Lung (tissue), 17 donors: ENCODE measurements at places on chromosomes 4 and X. TPM values are rescaled to one million over a fixed set of nuclear protein-coding genes. Genes with fewer than 3 reads are reported as not detected.

GRCh38 chr4:152848508-152848907 is 68.8 kb downstream of the ARFIP1 start:
- no peak overlapping the region for H3K27ac ChIP-seq
- H3K36me3 ChIP-seq: no peaks in the 10 kb centered on the region
- no peak for DNase-seq
- no peak overlapping the region for H3K4me3 ChIP-seq
- H3K4me1 ChIP-seq: no peaks in the 10 kb centered on the region

COX18 gene
- polyA plus RNA-seq: 10.3 TPM

GRCh38 chrX:153622661-153623309 is 23.8 kb upstream of the CCNQ start:
- H3K4me1 ChIP-seq: no peaks in the 10 kb centered on the region
- peak; percentile 14 for DNase-seq
- no peak overlapping the region for H3K27ac ChIP-seq

DNA sequence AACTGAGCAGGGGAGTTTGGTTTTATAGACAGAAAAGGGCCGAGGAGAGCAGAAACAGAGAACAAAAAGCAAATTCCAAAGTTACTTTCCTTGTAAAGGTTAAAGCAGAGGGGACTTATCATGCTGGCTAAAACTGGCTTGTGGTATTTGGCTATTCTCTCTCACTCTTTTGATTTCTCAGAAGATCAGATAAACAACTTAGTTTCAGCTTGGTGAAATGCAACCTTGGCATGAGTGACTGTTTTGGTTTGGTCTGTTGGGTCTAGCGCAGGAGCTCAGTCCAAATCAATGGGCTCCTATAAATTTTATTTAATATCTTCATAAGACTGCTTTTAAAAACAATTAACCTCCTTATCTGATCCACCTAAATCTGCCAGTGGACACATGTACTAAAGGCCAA is 47.3 kb upstream of the KIAA1210 start:
- DNase-seq: no peak
- H3K36me3 ChIP-seq: no peaks in the 10 kb centered on the region
- no peak overlapping the region for H3K4me3 ChIP-seq
- H3K27ac ChIP-seq: no peak overlapping the region
- H3K27me3 ChIP-seq: peaks cover 2% of the 10 kb centered on the region

- peaks cover 54% of the 10 kb centered on the region for H3K4me1 ChIP-seq
- peaks cover 2% of the 10 kb centered on the region for H3K36me3 ChIP-seq
- H3K27ac ChIP-seq: peak overlapping the region; percentile 74
- H3K4me3 ChIP-seq: no peak overlapping the region
- no peaks in the 10 kb centered on the region for H3K27me3 ChIP-seq
These were observed 3.3 kb downstream of the SH3BP2 start for GRCh38 chr4:2795893-2796848.

CT83 gene
- polyA plus RNA-seq: not detected

P2RY8 gene
- 6.0 TPM for polyA plus RNA-seq

- no peaks in the 10 kb centered on the region for H3K27me3 ChIP-seq
- H3K4me3 ChIP-seq: no peak overlapping the region
- H3K27ac ChIP-seq: no peak overlapping the region
- H3K4me1 ChIP-seq: no peaks in the 10 kb centered on the region
These were observed 12.6 kb upstream of the JADE1 start for GRCh38 chr4:128796934-128797333.

- H3K27me3 ChIP-seq: peaks cover 3% of the 10 kb centered on the region
- DNase-seq: no peak
- no peaks in the 10 kb centered on the region for H3K36me3 ChIP-seq
- no peak overlapping the region for H3K4me3 ChIP-seq
- H3K27ac ChIP-seq: no peak overlapping the region
- H3K4me1 ChIP-seq: peaks cover 9% of the 10 kb centered on the region
These were observed 54.2 kb upstream of the GRPEL1 start for GRCh38 chr4:7121866-7122653.

CUL4B gene
- 16.4 TPM for polyA plus RNA-seq

DNA sequence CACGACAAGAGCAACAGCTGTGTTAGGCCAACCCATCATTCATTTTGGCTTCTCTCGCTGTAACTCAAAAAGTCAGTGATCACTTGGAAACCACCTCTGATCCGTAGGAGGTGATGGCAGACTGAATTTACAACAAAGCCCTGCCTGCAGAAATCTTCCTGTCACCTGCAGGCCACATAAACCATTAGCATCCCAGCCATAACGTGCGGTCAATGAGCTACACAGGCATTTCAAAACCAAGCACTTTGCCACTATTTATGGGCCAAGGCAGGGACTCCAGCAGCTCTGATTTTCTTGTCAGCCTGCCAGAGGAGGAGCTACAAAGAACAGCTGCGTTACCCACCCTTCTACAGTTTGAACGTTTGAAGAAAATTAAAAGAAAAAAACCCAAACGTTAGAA is 228.1 kb upstream of the PPARGC1A start:
- no peaks in the 10 kb centered on the region for H3K27me3 ChIP-seq
- H3K36me3 ChIP-seq: no peaks in the 10 kb centered on the region
- no peak overlapping the region for H3K27ac ChIP-seq
- H3K4me1 ChIP-seq: peaks cover 2% of the 10 kb centered on the region
- DNase-seq: peak; percentile 40

GRCh38 chr4:80172203-80172602 is 25.1 kb upstream of the PRDM8 start:
- H3K4me3 ChIP-seq: no peak overlapping the region
- no peak overlapping the region for H3K27ac ChIP-seq
- H3K27me3 ChIP-seq: peaks cover 2% of the 10 kb centered on the region
- no peak for DNase-seq

- H3K4me1 ChIP-seq: peaks cover 19% of the 10 kb centered on the region
- no peak overlapping the region for H3K27ac ChIP-seq
- no peak overlapping the region for H3K4me3 ChIP-seq
- H3K36me3 ChIP-seq: no peaks in the 10 kb centered on the region
- DNase-seq: peak; percentile 35
These were observed 980 bp upstream of the FHDC1 start for GRCh38 chr4:152935143-152935542.

DNA sequence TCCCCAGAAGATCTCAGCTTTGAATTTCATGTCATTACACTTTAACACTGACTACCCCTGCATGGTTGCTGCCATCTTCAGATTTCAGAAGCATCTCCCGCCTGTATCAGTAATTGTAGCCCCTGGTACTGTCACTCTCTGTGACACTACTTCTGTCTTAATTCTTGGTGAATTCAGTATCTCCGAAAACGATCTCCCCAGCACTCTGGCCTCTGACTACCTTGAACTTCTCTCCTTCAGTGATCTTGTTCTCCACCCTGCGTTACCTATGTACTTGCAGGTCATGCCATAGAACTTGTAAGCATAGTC is 53.8 kb upstream of the ABCG2 start:
- peaks cover 3% of the 10 kb centered on the region for H3K36me3 ChIP-seq
- no peak overlapping the region for H3K4me3 ChIP-seq
- no peak for DNase-seq
- no peak overlapping the region for H3K27ac ChIP-seq
- H3K27me3 ChIP-seq: no peaks in the 10 kb centered on the region

DNA sequence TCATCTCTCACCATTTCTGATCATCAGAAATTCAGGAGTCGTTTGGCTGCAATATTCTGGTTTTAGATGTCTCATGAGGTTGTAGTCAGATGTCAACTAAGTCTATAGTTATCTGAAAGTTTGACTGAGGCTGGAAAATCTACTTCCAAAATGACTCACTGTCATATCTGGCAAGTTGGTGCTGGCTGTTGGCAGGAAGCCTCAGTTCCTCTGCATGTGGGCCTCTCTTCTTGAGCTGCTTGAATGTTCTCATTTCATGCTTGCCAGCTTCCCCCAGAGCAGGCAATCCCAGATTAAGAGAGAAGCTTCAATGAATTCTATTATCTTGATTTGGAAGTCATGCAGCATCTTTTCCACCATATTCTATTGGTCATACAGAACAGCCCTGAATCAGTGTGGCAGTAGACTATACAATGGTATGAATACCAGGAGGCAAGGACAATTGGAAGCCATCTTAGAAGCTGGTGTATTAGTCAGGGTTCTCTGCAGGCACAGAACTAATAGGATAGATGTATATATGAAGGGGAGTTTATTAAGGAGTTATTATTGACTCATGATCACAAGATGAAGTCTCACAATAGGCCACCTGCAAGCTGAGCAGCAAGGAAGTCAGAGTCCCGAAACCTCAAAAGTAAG is 46.8 kb upstream of the ELF2 start:
- H3K27me3 ChIP-seq: no peaks in the 10 kb centered on the region
- no peaks in the 10 kb centered on the region for H3K4me1 ChIP-seq
- H3K36me3 ChIP-seq: no peaks in the 10 kb centered on the region
- no peak for DNase-seq
- no peak overlapping the region for H3K4me3 ChIP-seq
- H3K27ac ChIP-seq: no peak overlapping the region

DNA sequence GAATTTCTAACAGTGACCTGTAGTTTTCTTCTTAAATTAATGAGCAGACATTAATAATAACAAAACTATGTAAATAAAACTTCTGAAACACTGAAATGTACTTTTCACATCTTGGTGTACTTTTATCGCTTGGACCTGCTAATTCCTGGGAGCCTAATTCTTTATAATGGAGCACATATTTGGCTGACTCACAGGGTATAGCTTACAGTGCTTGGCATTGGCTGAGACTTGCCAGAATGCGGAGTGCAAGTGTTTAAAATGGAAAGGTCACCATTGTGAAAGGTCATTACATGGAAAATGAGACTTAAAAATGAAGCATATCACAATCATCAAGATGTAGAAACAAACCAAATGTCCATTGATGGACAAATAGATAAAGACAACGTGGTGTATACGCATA is 137.3 kb upstream of the PDLIM3 start:
- H3K27me3 ChIP-seq: no peaks in the 10 kb centered on the region
- peak overlapping the region; percentile 62 for H3K27ac ChIP-seq
- no peaks in the 10 kb centered on the region for H3K36me3 ChIP-seq
- H3K4me1 ChIP-seq: no peaks in the 10 kb centered on the region

DNA sequence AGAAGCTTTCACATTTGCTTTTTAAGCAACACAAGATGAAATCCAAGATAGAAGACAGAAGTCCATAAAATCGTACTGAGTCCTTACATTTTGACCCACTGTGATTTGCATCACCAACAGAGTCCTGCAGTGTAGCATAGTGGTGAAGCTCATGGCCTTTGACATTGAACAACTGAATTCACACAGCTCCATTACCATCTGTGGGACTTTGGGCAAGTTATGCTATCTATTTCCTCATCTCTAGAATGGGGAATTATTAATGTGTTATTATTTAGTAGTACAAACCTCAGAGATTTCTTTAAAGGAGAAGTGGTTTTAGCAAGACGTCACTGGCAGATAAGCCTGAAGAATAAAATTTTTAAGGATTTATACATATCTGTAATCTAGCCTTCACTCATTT is 10.7 kb downstream of the GPRIN3 start:
- no peaks in the 10 kb centered on the region for H3K36me3 ChIP-seq
- no peak overlapping the region for H3K27ac ChIP-seq
- H3K27me3 ChIP-seq: no peaks in the 10 kb centered on the region
- H3K4me3 ChIP-seq: no peak overlapping the region
- DNase-seq: no peak

DNA sequence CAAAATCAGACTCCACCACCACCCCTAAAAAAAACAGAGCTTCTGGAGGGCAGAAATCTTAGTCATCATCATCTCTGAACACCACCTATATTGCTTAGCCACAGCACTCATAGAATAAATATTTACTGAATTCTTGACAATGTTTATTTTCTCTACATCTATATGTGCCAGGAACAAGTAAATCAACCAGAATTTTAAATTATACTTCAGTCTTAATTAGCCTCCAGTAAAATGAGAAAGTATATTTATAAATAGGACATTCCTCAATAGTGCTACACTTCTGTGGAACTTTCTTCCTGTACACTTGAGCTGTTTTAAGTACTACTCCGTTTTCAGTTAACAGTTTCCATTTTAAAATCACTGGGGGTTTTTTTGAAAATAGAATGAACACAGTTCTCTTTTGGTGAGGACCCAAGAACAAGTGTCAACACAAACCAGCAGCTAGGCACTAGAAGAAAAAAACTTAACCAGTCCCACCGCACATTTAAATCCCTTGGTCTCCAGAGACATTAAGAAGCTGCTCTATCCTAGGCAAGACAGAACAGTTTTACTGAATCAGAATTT is 25.5 kb downstream of the SMIM14 start:
- no peaks in the 10 kb centered on the region for H3K27me3 ChIP-seq
- H3K4me1 ChIP-seq: peaks cover 5% of the 10 kb centered on the region
- no peak overlapping the region for H3K4me3 ChIP-seq
- DNase-seq: peak; percentile 53
- H3K36me3 ChIP-seq: peaks cover 4% of the 10 kb centered on the region

DNA sequence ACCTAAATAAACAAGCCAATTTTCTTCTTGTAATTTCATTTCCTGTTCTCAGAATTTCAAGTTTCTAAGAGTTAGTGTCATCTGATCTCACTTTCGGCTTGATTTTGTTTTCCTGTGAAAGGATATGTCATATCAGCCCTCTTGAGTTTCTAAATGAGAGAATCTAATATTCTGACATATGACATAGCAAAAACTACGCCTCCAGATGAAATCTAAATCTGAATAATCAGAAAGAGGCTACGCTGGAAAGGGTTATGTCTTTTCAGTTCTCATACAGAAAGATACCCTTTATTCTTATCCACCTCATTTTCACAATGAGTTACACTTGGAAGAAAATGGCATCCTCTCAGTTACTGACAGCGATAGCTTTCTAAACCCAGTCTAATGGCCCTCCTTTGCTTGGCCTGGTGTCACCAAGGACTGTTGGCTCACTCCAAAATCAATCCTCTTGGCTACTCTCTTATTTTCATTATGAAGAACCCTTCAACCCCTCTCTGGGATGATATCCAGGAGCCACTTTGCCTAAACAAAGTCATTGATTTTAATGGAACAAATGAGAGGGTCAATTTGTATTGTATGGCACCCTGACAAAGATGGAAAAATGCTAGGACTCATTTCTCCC is 65.6 kb downstream of the ASB9 start:
- no peak overlapping the region for H3K27ac ChIP-seq
- no peak overlapping the region for H3K4me3 ChIP-seq
- H3K4me1 ChIP-seq: no peaks in the 10 kb centered on the region
- no peaks in the 10 kb centered on the region for H3K36me3 ChIP-seq
- DNase-seq: no peak

DNA sequence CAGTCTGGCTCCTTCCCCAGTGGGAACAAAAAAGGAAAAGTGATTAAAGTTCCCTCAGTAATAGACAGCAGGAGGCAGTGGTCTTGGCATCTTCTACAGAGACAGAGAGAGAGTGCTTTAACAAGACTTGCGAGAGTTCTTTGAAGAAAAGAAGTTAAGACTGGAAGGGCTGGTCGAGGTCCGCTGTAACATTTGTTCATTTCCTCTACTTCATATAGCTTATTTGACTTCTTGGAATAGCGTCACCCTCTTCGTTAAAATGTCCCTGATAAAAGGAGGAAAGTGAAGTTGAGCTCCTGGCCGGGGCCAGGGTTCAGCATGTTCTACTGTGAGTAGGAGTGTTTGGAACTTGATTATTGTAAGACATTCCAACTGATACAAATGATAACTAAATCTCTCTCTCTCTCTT is 179.8 kb downstream of the SLIT2 start:
- H3K36me3 ChIP-seq: no peaks in the 10 kb centered on the region
- H3K4me1 ChIP-seq: no peaks in the 10 kb centered on the region
- no peaks in the 10 kb centered on the region for H3K27me3 ChIP-seq
- no peak overlapping the region for H3K4me3 ChIP-seq

BST1 gene
- 53.5 TPM for polyA plus RNA-seq

GRCh38 chrX:397575-397974 is 10.9 kb upstream of the PPP2R3B start:
- no peaks in the 10 kb centered on the region for H3K27me3 ChIP-seq
- no peaks in the 10 kb centered on the region for H3K4me1 ChIP-seq
- no peaks in the 10 kb centered on the region for H3K36me3 ChIP-seq
